ENCODE measurements at places on chromosomes 5 and 9.

DNA sequence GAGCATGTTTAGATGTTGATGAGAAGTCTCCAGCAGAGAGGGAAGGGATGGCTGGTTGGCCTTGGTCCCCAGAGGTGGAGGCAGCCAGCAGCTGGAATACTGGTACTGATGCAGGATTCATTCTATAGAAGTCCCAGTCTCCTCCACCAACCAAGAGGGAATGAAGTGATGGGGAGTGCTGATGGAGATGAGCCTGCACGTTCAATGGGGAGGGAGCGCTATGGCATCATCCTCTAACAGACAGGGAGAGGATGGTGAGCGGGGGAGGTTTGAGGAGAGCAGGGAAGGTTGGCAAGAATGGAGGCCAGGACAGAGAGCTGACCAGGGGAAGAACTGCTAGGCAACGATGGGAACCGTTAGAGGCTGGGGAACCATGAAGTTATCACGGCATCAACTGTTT lies 159.8 kb upstream of the MVB12B start:
- no peak for DNase-seq

DNA sequence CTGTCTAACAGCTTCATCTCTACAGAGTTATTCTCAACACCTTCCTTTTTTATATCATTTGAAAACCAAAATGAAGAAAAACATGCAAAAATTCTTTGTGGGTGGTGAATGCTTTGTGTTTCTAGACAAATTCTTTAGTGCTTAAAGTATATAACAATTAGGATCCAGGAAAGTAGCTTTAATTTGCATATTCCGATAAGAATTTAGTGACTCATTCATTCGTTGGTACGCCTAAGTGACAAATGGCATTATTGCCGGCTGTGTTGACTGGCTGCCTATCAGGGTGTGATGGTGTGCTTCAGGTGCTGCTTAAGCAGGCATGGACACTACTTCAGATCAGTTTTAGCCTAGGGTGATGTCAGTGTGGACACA lies 35.2 kb downstream of the LMNB1 start:
- DNase-seq, result no peak

- DNase-seq, result no peak
Observed at GRCh38 chr5:173518856-173519255, 97.6 kb downstream of the BOD1 start.

DNA sequence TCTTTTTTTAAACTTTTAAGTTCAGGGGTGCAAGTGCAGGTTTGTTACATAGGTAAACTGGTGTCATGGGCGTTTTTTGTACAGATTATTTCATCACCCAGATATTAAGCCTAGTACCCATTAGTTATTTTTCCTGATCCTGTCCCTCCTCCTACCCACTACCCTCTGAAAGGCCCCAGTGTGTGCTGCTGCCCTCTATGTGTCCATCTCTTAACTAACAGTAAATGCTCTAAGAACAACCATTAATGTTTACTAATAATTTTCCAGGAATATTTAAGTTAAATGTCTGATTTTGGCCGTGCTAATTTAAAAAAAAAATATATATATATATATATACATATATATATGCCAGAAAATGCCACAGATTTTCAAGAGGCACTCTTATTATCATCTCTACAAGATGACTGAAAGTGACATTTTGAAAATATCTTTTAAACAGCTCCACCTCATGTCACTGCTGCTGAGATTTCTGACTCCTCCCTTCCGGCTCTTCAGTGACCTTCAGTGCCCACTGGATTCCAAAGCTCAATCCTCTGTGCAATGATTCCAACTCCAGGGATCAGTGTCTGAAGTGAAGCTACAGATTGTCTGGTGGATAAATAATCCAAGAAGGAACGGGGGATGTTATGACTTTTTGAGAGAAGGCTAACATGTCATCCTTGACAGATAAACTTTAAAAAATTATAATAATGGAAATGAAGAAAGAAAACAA lies 46.7 kb upstream of the HNRNPA0 start:
- no peak for DNase-seq

- DNase-seq, result no peak
Observed at GRCh38 chr5:139389701-139390638, at the start of gene MZB1. MZB1 (minus strand) TSS chr5:139389913; CDS start chr5:139389856, 57 bp downstream.

- DNase-seq, result no peak
Observed at GRCh38 chr9:72915659-72916058, 37.2 kb downstream of the ALDH1A1 start.

DNA sequence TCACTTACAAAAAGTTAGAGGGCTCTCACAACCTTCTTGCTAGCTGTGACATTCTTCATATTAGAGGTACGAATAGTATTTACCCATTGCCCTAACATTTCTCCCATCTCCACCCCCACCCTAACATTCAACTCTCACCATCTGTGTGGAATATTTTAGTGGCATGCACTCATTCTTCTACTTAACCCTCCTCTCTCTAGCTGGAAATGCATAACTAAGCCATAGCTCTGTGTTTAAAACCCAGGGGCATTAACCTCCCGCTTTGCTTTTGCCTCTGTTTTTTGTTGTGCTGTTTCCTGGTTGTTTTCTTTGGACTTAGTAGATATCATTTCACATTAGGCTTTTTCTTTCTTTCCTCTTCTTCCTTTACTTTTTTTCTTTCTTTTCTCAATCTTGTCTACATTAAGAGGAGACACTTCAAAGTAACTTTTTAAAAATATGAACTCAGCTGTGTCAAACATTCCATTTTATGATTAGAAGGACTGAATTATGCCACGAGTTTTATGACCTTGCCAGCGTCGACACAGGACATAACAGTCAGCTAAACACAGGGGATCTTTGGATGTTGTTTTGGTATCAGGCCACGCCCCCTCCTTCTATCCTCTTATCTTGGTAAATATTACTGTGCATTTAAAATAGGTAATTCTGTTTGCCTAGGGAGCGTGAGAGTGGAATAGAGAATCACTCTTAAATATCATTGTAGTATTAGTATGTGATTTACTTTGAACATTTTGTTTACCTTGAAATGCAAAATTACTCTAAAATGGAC lies 236.0 kb downstream of the CD180 start:
- no peak for DNase-seq

DNA sequence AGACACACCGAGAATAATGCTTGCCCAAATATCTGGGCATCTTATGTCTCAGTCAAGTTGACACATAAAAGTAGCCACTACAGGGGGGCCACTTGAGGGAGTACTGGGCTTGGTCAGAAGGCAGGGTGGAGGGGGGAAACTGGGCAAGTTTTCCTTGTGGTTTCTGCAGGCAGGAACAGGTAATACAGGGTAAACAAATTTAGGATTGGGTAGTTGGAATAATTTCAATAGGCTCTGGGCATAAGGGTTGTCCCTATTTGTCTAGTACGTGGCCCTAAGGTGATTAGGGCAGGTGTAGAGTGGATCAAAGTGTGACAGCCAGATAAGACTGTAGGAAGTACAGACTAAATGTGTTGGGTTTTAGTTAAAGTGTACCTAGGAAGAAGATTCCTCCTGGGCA lies 353.1 kb downstream of the TLE4 start:
- DNase-seq, result no peak

DNA sequence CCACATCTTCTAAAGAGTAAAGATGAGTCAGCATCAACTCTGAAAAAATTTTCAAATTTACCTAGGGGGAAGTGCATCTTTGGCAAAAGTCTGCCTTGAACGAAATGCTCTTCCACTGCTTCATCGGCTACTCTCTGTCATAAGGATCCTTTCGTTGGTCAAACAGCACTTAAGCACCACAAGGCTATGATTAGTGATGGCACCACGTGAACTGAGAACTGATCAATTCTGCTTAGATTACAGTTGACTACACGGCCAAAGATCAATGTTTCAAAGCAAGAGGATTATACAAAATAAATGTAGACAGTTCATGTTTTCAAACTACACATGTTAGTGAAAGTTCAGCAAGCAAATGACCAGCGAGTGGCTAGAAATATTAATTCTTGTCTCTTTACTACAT lies 9.4 kb downstream of the JAKMIP2 start:
- DNase-seq, result no peak

DNA sequence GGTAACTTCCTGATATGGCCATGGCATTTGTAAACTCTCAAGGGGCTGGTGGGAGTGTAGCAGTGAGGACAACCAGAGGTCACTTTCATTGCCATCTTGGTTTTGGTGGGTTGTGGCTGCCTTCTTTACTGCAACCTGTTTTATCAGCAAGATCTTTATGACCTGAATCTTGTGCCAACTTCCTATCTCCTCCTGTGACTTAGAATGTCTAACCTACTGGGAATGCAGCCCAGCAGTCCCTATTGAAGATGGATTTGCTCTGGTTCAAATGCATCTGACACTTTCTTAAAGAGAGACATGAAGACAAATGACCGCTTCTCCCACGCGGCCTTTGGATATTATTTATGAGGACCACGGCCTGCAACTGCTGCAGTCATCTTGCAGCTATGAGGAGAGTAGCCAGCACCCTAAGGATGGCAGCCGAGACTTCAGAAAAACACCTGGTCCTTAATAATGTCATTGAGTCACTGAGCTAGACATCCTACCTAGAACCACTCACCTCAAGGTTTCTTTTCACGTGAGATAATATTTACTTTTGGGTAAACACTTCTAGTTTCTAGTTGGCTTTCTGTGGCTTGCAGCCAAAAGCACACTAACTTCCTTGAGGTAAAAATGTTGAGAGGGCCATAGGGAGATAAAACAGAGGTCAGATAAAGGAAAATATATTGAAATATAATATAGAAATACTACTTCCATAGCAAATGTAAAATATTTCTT lies 28.2 kb downstream of the CETN3 start:
- no peak for DNase-seq

DNA sequence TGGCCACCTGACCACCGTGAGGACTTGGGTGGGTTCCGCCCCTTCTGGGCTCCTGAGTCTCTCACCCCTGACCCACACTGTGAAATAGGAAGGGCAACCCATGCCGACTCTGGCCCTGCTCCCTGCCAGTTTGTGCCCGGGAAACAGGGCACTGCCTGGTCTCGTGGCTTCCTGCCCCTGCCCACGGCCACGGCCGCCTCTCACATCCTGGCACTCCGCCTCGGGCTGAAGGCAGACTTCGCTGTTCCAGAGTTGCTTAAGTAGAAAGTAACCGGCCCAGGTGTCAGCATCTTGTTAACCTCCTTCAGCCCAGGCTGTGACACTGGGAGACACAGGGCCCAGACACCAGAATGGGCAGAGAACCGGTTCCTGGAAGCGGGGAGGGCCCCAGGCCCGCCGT lies 68.7 kb upstream of the RNU6ATAC start:
- no peak for DNase-seq

GRCh38 chr9:3332802-3333201 lies 193.0 kb downstream of the RFX3 start:
- DNase-seq, result no peak

DNA sequence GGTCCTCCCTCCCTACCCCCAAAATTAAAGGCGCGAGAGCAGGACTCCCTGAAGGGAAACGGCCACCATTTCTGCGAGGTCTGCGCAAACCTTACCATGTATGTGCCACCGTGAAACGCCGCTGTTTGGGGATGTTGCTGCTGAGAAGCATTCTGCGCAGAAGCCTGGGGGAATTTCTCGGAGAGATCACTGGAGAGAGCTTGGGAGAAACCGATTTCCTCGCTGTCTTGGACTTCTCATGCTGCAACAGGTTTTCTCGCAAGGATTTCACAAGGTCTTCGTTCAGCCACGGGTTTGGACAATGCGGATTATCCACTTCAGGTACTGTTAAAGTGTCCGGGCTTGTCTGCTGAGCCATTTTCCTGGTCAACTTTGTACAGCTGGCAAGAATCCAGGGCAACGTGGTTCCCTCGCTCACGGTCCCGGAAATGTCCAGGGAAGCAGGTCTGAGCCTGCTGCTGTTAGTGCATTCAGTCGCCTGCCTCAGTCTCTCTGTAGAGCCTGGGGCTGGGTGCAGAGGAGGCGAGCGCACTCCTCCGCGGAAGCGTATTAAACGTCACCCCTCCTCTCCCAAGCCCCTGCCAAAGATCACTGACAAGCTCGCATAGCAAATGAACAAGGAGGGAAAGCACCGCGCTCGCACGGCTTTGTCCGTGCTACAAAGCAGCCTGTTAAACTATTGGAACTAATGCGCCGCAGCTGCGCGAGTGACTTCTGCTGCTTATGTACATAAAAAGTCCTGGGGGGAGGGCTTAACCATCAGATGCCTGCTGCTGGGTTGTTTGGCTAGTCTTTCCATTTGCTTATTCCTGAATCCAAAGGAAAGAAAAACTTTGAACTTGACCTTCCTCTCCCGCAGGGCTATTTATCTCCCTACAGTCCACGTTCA lies 125.1 kb downstream of the PDE4D start:
- peak; percentile 33 for DNase-seq

GRCh38 chr5:79111387-79111959 lies at the start of gene BHMT:
BHMT (plus strand) TSS chr5:79111809; CDS start chr5:79111886, 77 bp downstream.
- no peak for DNase-seq

DNA sequence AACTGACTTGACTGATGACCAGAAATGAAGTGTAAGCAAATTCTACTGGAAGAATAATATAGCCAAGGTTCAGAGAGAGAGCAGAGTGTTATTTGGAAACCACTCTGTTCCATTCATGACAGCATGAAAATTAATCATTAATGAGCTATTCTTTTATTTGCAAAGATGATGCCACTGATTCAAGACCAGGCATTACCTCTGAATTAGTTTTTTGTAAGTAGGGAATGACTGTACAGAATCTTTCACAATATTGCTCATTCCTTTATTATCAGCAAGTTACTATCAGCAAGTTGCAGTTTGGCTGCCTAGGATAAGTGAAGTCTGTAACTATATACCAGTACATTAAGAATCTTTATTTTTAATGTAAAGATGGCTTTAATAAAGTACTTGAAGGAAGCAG lies 75.1 kb upstream of the RGMB start:
- DNase-seq, result no peak

GRCh38 chr5:172565931-172566665 lies 75.0 kb upstream of the NEURL1B start:
- no peak for DNase-seq

- no peak for DNase-seq
Observed at GRCh38 chr5:43658509-43658908, 55.5 kb downstream of the NNT start.

GRCh38 chr5:65874241-65874640 lies 52.1 kb upstream of the ERBIN start:
- DNase-seq, result no peak

- no peak for DNase-seq
Observed at GRCh38 chr9:120161776-120162175, 418.2 kb downstream of the CDK5RAP2 start.

- no peak for DNase-seq
Observed at GRCh38 chr5:150527038-150527437, 19.1 kb downstream of the NDST1 start.

- DNase-seq, result no peak
Observed at GRCh38 chr5:140338336-140338735, 8.1 kb downstream of the HBEGF start.

DNA sequence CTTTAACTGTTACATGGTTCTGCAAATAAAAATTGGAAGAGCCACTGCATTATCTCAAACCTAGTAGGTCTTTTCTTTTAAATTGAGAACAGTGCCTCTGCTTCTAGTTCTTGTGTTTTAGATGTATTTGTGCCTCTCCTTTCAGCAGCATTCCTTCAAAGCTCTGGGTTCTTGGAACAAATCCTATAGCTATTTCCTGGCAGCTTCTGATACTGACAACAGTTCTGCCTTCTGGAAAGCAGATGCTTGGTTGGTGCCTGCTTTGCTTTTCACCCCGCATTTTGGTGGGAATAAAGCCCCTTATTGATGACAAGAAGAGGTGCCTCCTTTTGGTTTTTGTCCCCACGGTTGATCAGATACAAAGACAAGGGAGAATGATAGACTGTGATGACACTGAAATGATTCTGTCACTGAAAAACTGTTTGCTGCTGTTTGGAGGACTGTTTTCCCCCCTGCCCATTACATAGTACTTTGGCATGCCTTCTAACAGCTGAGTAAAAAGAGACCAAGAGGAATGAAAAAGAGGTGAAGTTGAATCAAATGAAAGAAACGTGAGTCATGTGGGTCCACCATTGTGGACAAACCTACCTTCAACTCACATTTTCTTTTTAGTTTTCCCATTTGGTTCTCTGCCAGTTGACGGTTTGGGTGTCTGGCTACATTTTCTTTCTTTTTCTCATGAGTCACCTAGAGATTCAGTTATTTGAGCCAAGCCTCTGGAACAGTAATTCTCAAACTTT lies 5.6 kb downstream of the PTCD2 start:
- no peak for DNase-seq

All from progenitor cell of endocrine pancreas (in vitro differentiated cells).